NCI-H2171 (cell line): ENCODE measurements at places on chromosomes 3 and 15.

DNA sequence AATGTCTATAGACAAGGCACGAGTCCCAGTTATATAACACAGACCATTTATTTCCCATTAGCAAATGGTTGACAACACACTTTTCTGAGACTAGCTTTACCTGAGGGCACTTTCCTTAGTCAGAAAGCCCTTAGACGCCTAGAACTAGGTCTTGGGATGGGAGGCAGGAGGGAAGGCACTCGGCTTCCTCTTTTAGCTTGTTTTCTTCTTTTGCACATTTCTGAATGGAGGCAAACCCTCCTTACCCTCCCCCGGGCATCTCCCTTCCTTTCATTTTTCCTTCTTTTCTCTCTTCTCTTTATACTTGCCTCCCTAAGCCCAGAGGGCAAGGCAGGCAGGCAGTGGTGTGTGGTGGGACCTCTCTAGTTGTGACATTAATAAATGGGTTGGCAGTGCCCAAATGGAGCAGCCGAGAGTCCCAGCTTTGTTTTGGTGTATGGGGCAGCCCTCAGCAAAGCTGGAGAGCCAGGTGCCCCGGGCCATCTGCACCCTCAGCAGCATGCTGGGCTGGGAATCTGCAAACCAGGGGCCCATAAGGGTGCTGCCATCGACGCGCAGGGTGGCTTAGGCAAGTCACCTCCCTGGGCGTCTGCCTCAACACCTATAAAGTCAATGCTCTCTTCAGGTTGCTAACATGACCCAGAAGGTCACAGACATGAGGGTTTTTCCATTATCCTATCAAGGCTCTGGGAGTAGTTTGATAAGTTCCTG is 21.1 kb upstream of the BCL2L10 start:
- DNase-seq, result no peak

- no peak for DNase-seq
These were observed 536.7 kb upstream of the LMCD1 start for GRCh38 chr3:7964899-7965298.

- no peak for DNase-seq
These were observed 4.3 kb upstream of the LRRC58 start for GRCh38 chr3:120353463-120353862.

- DNase-seq, result no peak
These were observed 26.6 kb downstream of the FBLN2 start for GRCh38 chr3:13575459-13576061.

- no peak for DNase-seq
These were observed 52.4 kb downstream of the POLQ start for GRCh38 chr3:121493431-121493830.

GRCh38 chr3:191094057-191094845 is 104.8 kb upstream of the OSTN start:
- no peak for DNase-seq

DNA sequence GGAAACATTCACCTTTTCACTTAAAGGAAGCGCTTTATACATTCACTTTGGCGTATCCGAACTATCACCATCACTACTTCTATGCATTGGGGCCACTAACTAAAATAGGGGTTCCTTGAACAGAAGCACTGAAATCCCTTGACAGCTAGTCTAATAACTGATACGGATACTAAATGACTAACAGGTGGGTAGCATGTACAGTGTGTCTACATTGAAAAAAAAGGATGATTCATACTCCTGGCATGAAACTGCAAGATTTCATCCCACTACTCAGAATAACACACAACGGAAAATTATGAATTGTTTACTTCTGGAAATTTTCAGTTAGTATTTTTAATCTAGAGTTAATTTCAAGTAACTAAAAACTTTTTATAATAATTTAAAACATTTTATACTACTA is 96.7 kb downstream of the SMARCC1 start:
- DNase-seq, result no peak

DNA sequence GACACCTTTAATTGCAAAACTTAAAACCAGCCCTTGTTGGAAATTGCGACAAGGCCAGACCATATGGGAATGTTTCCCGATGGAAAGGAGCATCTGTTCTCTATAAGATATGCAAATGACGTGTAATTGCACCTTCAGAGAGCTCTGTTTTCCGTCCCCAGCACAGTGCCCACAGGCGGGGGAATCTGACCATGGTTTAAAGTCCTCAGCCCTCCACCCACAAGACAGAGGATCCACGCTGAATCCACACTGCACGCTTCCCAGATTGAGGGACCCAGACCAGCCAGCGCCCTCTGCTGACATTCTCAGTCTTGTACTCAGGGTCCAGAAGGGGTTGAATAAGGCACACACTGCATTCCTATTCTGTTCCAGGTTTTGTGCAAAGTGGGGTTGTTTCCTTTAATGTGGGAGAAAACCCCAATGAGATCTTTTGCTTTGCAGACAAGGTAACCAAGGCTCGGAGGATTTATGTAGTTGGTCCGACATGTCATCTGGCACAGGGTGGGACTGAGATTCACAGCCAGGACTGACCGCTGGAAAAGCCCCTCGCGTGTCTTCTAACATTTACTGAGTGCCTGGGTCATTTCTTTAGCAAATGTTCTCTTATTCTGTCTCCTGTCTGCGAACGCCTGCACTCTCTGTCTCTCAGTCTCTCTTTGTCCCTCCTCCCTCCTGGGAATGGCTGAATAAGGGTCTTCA is 36.8 kb upstream of the KLHL25 start:
- peak; percentile 60 for DNase-seq

DNA sequence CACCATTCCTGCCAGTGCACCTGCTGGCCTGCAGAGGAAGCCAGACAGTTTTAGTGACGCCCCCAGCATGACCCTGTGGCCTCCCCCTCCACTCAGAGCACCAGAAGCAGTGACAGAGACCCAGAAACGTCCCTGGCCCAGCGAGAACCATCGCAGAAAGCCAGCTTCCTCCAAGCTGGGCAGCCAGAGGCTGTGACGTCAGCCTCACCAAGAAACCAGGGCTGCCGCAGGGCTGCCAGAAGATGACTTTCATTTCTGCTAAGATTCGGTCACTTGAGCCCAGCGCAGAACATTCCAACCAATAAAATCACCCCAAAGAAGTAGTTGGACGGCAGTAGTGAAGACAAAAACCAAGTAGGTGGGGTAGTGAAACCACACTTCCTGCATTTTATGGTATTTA is 29.6 kb upstream of the RPL32 start:
- no peak for DNase-seq

- no peak for DNase-seq
These were observed 17.3 kb upstream of the ATP10A start for GRCh38 chr15:25880411-25880810.

- no peak for DNase-seq
These were observed 9.4 kb upstream of the PCSK6 start for GRCh38 chr15:101498717-101499480.

GRCh38 chr3:190424108-190424477 is 25.6 kb downstream of the TMEM207 start:
- DNase-seq, result no peak

- DNase-seq, result no peak
These were observed 5.5 kb downstream of the HHLA2 start for GRCh38 chr3:108301695-108302404.

- no peak for DNase-seq
These were observed 246.2 kb downstream of the FAM43A start for GRCh38 chr3:194931865-194932264.

DNA sequence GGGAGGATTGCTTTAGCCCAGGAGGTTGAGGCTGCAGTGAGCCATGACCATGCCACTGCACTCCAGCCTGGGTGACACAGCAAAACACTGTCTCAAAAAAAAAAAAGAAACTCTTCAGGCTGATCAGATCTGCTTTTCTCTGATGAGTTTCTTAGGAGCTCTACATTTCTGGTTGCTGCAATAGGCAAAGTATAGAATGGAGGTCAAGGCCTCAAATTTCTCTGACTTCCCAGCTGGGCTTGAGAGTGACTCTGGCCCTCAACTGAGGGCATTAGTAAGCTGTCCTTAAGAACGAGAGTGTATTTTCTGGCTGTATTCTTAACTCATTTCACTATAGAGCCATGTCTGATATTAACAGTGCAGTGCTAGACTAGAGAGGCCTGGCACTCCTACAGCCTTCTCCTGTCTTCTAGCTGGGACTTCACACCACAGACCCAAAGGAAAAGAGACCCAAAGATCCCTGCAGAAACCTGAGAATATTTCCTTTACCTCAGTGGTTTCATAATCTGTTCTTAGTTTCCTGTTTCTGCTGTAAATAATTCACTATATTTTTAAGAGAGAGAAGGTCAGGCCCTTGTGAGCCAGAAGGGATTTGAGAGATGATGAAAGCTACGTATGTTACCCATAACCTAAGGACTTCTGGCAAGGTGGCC is 2.0 kb upstream of the NR1I2 start:
- DNase-seq, result no peak

- DNase-seq, result no peak
These were observed 5.8 kb upstream of the GNAI2 start for GRCh38 chr3:50230104-50230793.

GRCh38 chr3:169660709-169661360 is 2.7 kb downstream of the MECOM start:
- no peak for DNase-seq

DNA sequence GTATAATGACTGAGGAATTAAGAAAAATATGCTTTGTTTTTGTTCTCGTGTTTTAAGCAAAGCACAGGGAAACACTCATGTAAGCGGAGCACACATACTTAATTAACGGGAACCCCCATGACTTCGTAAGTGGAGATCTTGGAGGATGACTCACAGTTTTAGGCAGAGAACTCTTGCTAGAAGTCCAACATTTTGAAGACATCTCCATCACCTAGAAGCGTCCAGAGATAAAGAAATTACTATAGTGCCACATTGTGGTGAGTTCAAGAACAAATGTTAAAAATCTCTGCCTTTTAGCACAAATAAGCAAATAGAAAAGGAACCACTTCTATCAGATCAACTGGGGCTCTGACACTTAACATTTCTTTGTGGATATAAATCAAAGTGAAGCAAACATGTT is 194.1 kb upstream of the ARHGEF26 start:
- no peak for DNase-seq
